ENCODE measurements at places on chromosomes 3 and 15.
A peak's percentile ranks its signal among the peaks of the same experiment; 100 is the strongest.

- DNase-seq: no peak
Measured at GRCh38 chr15:26660241-26660640, 112.6 kb downstream of the GABRB3 start.

DNA sequence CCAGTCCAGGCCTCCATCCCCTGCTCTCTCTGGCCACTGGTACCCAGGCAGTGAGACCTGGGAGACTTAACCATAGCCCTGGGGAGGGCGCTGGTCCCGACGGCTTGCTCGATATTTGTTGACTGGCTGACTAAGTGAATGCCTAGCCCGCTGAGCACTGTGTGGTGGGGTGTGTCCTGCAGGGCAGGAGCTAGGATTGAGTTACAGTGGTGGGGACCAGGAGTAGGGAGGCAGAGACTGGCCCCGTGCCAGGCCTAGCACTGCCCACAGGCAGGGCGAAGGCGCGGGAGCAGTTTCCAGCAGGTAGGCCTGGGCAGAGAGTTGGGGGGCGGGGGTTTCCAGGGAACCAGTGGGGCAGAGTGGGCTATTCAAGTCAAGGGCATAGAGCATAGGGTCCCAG lies at the start of gene VILL:
VILL (plus strand) TSS at position 260 of the 400 bp plus-strand sequence. CDS start 2,887 bp downstream, outside the sequence.
- no peak for DNase-seq

DNA sequence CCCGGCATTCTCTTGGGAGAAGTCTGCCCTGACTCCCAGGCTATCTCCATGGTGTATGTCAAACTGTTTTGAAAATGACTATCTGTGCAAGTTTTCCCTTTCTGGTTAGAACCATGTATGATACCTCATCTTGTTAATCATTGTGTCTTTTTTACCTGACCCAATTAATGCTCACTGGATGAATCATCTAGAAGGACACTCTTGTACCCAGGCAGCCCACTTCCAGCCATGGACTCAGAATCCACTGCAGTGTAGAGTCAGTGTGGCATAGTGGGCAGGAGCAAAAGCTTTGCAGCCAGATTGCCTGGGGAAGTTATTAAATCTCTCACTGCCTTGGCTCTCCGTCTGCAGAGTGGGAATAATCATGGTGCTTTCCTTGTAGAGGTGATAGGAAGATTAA lies 1.2 kb downstream of the FAM3D start:
- DNase-seq: no peak

DNA sequence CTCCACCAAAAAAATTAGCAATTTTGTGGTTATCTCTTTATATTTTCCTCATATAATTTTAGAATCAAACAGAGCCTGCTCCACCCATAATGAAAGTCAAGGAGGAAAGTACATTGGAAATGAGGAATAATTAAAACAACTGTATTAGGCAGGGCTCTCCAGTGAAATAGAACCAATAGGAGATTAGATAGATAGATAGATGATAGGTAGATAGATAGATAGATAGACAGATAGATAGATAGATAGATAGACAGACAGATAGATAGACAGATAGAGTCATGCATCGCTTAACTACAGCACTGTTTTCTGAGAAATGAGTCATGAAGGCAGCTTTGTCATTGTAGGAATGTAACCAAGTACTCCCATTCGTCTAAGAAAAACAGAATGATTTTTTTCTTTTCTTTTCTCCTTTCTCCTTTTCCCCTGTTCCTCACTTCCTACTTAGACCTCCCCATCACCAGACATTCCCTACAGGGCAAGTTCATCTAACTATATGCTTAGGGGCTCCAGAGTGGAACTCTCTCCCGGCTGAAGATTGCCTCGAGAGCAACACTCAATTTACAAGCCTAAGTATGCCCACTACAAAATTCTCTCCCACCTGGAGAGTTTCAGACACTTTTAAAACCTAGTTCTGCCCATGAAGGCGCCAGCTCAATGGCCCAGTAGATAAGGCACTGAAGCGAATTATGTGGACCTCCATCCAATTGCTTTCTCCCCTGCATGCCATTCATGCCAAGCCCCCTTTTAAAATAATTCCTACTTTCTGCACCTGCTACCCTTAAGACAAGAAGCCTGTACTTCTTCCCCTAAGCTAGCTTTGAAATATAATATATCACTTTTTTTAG lies 53.3 kb upstream of the LIPC start:
- peak; percentile 25 for DNase-seq

GRCh38 chr3:73378207-73378606 lies 246.5 kb downstream of the PDZRN3 start:
- DNase-seq: no peak

DNA sequence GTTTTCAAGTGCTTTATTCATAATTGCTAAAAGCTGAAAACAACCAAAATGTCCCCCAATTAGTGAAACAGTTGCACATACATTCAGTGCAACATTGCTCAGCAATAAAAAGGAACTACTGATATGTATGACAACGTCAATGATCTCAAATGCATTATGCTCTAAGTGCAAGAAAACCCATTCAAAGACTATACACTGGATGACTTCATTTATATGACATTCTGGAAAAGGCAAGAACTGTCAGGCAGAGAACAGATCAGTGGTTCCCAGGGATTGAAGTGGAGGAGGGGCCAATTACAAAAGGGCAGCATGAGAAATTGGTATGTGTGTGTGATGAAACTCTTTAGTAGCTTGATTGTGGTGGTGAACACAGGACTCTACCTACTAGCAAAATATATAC lies 585.6 kb downstream of the TBL1XR1 start:
- DNase-seq: peak; percentile 35

DNA sequence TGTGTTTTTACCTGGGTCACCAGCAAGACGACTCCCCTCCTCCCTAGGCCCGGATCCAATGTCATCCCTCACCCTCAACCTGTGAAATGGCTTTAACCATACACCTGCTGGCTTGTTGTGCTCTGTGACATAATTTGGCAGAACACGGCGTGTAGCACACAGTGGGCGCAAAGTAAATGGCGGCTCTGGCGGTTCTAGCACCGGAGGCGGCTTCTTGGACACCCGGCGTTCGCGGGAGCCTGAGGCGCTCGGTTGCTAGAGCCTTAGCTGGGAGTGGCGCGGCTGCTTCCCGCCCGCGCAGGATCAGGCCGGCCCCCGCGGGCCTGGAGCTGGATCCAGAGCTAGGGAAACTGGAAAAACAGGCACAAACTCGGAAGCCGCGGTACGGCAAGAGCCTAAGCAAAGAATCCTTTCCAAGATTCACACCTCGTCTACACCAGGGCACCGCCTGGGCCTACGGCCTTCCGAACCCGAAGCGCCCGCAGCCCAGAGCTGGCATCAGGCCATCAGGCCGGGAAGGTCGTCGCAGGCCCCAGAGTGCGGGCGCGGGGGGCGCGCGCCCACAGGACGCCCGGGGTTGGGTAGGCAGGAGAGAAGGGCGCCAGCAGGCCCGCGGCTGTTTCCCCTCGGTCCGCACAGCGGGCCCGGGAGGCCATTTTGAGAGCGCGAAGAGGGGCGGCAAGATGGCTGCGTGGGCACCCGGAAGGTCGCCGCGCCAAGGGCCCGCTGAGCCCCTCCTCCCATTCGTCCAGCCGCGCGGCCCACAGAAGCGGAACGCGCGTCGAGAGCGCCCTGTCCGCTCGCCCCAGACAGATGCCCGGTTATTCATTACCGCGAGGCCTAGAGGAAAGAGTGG lies 43.9 kb upstream of the POLG start:
- no peak for DNase-seq

- no peak for DNase-seq
Measured at GRCh38 chr15:54618120-54618519, 578.6 kb downstream of the RSL24D1 start.

DNA sequence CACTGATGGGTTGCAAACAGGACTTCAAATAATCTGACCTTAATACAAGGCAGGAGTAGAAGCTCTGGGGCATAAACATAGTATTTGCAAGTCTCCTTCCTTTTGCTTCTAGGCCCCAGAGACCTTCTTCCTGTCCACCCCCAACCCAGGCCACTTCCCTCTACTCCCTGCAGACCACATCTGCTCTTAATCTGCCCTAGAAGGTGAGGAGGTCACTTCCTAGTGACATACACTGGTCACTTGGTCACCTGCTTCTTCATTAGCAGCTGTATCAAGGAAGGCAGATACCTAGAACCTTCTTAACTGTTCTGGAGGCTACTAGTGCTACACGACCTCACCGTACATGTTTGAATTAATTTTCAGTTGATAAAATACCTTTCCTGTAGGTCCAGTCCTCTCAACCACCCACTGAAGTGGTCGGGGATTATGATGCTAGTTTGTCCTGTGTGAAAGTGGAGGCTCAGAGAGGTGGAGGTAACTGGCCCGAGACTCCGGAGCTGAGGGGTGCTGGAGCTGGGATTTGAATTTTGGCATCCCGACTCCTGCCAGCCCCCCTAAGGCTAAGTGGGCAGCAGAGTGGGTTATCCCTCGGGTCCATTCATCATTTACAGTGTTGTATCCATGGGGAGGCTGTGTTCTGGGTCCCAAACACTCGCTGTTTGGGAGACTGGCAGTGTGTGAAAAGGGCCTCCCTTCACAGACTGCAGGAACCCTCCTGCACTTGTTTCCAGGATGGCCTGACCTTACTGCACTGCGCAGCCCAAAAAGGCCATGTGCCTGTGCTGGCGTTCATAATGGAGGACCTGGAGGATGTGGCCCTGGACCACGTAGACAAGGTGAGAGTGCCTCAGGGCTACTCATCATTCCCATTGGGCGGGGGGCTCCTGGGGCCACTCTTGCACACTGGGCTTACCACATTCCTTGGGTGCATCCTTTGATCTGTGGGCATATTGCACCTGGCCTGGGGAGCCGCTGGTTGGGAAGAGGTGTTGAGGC lies 13.9 kb downstream of the ANKDD1A start:
- no peak for DNase-seq

DNA sequence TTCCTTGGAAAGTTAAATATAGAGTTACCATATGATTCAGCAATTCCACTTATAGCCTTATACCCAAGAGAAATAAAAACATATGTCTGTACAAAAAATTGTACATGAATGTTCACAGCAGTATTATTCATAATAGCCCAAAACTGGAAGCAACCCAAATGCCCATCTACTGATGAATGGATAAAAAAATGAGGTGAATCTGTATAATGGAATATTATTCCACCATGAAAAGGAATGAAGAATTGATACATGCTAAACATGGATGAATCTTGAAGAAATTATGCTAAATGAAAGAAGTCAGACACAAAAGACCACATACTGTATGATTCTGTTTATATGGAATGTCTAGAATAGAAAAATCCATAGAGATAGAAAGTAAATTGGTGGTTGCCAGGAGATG lies 61.4 kb downstream of the TTC23 start:
- peak; percentile 85 for DNase-seq

DNA sequence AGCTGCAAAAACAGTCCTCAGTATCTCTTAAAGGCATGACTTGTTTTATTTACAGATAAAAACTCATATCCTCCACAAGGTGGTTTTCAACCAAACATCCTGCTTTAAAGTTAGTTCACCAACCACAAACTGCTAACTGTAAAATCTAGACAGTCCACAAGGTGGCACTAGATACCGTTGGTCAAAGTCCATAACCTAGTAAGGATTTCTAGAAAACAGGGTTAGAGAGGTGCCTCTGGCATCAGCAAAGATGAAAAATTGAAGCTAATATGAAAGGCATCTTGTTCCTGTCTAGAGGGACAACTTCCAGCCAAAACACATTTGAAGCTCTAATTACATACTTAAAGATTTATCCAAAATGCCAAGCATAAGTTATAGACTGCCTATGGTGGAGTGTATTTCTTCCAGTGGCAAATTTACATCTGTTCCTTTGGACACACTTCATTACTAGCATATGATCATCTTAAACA lies 56.0 kb downstream of the ZMAT3 start:
- peak; percentile 77 for DNase-seq

DNA sequence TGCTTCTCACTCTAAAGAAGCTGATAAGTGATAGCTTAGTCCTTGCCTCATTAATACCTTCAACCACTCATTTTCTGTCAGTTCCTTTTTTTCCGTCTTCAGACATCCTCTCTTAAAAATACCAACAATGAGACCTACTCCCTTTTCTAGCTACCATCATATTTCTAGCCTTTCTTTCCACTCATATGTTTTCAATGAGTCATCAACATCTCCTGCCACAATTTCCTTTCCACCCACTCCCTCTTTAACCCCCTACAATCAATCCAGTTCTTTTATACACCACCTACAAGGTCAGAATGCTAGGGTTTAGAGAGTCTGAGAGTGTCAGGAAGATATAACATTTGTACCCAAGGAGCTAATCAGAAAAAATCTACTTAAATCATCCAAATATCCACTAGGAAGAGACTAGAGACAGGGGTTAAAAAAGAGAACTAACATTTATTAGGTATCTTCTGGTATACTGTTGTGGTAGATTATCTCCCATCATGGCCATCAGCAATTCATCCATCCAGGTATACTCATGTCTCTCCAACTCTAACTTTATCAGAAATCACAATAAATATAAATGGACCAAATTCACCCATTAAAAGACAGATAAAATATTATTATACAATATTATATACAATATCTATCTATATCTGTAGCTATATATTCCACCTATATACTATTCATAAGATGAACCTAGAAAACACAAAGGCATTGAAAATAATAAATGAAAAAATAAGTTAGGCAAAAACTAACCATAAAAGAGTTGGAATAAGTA lies 42.5 kb downstream of the MYLK start:
- DNase-seq: no peak

- DNase-seq: no peak
Measured at GRCh38 chr15:90161950-90162361, 39.2 kb upstream of the SEMA4B start.

DNA sequence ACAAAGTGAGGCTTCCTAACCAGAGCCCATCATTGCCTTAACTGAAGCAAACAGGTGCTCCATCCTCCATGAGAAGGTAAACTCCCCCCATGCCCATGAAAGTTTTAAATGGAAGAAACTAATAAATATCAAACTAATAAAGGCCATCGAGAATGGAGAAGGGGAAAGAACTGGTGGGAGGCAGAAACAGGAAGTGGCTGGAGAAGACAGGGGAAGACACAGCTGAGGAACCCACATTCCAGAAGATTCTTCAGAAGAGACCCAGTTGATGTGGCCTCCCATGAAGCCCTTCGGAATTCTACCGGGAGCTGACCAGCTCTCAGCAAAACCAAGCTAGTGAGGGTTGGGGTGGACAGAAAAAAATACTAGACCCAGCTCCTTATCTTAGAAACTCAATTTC lies 41.6 kb downstream of the SH3BP5 start:
- no peak for DNase-seq

DNA sequence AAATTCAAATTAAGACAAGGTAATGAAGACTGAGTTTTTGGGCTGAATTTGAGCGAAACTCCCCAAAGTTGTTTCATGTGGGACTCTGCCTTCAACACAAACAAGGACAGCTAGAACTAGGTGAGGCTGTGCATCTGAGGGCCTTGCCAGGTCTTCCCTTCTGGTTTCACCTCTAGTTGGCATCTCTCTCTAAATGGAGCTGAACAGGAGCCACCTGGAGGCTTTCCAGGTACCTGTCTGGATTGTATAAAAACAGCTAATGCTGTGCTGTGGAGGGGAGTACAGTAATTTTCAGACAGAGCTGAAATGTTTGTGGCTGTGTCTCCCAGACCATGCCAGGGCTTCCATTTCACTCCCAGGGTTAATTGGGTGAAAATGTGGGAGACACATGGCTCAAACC lies 27.1 kb downstream of the TRIM71 start:
- no peak for DNase-seq

- no peak for DNase-seq
Measured at GRCh38 chr3:90036939-90037469, 929.6 kb downstream of the EPHA3 start.

- DNase-seq: no peak
Measured at GRCh38 chr15:65201918-65202317, 9.4 kb downstream of the CILP start.

- no peak for DNase-seq
Measured at GRCh38 chr3:138513090-138513843, 78.9 kb downstream of the ESYT3 start.

GRCh38 chr15:40285151-40285550 lies 2.3 kb upstream of the ANKRD63 start:
- DNase-seq: no peak
